ENCODE measurements at places on chromosomes 6 and 20.

- no peak for DNase-seq
Measured at GRCh38 chr20:25030649-25031207, 27.2 kb downstream of the ACSS1 start.

DNA sequence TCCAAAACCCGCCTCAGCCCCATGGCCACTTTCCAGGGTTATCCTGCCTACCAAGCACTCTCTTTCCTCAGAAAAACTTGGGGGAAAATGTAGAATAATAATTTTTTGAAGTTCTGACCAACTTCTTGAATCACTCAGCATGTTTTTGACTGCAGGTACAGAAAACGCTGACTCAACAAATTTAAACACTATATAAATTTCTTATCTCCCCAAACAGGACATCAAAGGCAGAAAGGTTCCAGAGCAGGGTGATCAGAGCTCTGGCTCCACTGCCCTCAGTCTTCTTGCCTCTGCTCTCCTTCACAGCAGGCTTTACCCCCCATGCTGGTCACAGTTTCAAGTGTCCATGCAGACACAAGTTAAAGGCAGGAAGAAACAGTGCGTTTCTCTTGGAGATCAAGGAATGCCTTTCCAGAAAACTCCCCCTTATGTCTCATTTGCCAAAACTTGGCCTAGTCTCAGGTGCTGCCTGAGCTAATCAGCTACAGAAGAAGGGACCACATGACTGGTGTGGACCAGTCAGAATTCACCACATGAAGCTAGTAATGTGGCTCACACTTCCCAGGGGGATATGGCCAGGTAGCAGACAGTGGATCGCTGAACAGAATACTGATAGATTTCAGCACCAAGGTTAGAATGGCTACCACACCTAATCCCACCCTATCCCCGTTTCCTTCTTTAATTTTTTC is 24.4 kb upstream of the SLC17A3 start:
- DNase-seq: no peak

- DNase-seq: no peak
Measured at GRCh38 chr6:4916954-4917561, 86.8 kb downstream of the RPP40 start.

GRCh38 chr6:163180874-163181541 is 233.5 kb upstream of the QKI start:
- no peak for DNase-seq

GRCh38 chr6:158803733-158804143 is 15.4 kb downstream of the EZR start:
- no peak for DNase-seq

DNA sequence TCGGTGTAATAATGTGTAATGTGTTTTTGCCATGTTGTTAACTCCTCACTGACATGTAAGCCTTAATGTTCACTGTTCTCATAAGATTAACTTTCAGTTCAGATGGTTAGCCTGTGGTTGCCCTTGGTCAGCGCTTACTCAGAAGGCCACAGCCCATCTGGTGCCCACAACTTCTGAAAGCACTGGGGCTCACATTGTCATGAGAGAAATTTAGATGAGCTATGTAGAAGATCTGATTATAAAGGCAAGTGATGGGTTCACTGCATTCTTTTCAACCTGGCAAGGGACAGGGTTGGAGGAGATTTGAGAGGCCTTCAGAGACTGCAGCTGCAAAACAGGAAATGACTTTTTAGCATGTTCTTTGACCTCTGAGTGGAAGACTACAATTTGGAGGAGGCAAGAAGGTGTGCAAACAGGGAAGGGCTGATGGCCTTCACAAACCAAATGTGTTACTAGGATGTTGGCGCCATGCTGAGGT is 242.3 kb upstream of the SUPT3H start:
- no peak for DNase-seq

DNA sequence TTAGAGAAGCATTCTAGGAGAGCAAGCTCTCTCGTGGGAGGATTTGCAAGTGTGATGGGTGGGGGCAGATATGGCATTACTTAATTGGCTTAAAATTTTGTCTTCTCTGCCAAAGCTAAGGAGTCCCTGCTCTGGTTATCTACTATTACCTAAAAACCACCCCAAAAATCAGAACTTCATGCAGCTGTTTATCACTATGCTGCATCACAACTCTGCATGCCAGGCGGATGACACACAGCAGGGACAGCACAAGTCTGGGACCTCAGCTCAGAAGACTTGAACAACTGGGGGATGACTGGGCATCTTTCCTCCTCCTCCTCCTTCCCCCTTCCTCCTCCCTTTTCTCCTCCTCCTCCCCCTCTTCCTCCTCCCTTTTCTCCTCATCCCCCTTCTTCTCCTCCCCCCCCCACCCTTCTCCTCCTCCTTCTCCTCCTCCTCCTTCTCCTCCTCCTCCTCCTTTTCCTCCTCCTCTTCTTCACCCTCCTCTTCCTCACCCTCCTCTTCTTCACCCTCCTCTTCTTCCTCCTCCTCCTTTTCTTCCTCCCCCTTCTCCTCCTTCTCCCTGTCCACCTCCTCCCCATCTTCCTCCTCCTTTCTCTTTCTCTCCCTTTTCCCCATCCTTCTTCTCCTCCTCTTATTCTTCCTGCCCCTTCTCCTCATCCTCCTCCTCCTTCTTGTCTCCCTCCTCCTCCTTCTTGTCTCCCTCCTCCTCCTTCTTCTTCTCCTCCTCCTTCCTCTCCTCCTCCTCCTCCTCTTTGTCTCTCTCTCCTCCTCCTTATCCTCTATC is 218.6 kb upstream of the PMEPA1 start:
- DNase-seq: no peak

All from stimulated activated CD4-positive, alpha-beta T cell treated with anti-CD3 and anti-CD28 coated beads, Interleukin-2, amount 100 ng/mL, for 48 hours (primary cell).